ENCODE measurements at places on chromosomes 1 and 21.
A peak's percentile ranks its signal among the peaks of the same experiment; 100 is the strongest.

DNA sequence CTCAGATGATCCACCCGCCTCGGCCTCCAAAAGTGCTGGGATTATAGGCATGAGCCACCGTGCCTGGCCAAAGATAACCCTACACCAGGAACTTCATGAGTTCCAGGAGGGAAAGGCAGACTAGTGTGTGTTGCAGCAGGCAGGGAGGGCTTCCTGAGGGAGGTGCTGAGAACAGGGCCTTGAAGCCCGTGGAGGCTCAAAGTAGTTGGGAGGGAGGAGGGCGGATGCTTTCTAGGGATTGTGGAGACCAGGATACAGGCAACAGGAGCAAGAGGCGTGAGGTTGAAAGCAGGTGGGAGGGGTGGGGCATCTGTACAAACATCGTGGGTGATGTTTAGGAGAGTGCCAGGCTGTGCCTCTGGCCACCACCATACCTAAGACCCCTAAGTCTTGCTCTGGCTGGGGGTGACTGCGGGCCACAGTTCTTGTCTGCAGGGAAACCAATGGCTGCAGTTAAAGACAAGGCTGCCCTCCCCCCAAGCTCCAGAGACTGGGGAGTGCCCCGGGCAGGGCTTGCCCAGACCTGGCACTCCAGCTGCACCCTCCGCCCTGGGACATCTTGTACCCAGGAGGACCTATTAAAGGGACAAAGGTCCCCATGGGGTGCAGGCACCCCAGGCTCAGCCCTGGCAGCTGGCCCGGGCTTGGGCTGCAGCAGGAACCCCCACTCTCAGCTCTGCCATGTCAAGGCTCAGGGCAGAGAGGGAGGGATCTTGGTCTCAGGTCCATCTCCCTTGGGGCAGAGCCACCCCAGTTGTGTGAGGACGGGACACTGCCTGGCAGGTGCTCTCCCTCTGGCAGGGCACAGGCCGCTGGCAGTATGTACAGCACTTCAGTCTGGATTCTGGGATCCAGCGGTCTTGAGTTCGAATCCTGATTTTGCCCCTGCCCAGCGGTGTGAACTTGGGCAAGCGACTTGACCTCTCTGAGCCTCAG is 22.1 kb upstream of the CASZ1 start:
- no peak for DNase-seq

GRCh38 chr1:8477983-8478362 is 160.1 kb downstream of the SLC45A1 start:
- no peak for DNase-seq

- DNase-seq = no peak
Observed at GRCh38 chr1:90614872-90615271, 102.2 kb downstream of the BARHL2 start.

- DNase-seq = peak; percentile 2
Observed at GRCh38 chr21:40386294-40386911, 460.6 kb downstream of the DSCAM start.

- no peak for DNase-seq
Observed at GRCh38 chr1:38561725-38562124, 297.8 kb downstream of the RRAGC start.

DNA sequence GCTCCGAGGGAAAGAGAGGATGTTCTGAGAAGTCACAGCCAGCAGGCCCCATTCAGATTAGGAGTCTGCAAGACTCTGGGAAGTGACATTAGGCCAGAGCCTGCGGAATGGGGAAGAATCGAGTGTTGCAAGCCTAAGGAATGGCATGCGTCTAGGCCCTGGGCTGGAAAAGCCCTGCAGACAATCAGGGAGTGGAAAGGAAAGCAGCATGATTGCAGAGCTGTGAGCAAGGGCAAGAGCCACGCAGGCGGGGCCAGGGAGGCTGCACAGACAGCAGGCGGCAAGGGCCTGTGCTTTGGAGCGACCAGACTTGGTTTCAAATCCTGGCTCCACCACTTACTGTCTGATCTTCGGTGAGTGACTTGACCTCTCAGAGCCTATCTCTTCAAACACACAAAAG is 118.2 kb downstream of the RRAGC start:
- no peak for DNase-seq

- DNase-seq = peak; percentile 17
Observed at GRCh38 chr1:206094024-206094423, 23.2 kb downstream of the AVPR1B start.

GRCh38 chr1:156468693-156469345 is 31.8 kb downstream of the MEF2D start:
- no peak for DNase-seq

DNA sequence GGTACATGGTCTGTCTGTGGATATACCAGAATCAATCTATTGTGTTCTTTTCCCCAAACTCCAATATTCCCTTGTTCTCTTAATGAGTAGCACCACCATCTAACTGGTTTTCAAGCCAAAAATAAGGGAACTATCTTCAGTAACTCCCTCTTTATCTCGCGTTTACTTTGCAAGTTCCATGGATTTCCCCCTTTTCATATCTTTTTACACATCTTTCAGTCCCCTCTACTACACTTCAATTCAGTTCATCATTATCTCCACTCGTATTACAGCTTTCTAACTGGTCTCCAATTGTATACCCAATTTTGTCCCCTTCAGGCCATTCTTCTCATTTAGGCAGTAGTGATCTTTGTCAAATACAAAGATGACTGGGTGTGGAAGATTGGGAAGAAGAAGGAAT is 4.1 kb upstream of the TMCO1 start:
- no peak for DNase-seq

GRCh38 chr1:158248118-158248517 is 6.1 kb upstream of the CD1A start:
- peak; percentile 42 for DNase-seq

DNA sequence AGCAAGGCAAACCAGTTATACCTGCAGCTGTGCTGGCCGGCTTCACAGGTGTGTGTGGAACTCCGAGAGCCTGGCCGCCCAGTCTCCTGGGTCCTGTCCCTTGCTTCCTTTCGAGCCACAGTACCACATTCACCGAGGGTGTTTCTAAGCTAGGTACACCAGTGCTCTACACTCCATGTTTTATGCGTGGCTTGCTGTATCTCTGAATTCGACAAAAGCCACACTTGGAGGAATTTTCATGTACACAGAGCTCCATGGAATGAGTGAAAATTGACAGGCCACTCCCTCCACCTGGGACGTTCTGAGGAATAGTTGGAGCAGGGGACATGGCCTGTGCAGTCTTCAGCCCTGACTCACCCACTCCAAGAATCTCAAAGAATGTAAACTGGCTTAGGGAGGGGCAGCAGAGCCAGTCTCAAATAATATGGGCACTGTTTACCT is 14.0 kb downstream of the ETS2 start:
- DNase-seq = peak; percentile 33

GRCh38 chr1:31445951-31446350 is 32.9 kb downstream of the SERINC2 start:
- DNase-seq = no peak

GRCh38 chr1:22398656-22399420 is 52.8 kb upstream of the ZBTB40 start:
- no peak for DNase-seq

DNA sequence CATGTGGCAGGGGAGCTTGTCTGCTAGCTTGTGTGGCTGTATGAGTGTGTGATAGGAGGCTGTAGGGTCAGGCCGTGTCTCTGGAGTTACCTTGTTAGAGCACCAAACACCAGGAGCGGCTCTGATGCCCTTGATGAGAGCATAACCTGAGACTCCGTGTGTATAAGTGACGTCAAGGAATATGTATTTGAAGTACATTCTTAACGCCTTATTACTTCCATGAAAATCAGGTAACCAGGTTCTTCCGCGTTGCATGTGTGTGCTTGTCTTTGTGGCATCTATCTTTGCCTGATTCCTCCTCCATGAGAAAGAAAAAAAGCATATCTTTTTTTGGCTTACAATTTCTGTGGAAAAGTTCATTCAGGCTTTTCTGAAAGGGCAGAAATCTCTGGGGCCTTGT is 4.6 kb downstream of the OLFML3 start:
- DNase-seq = no peak

- no peak for DNase-seq
Observed at GRCh38 chr1:60705026-60705425, 377.3 kb upstream of the NFIA start.

- no peak for DNase-seq
Observed at GRCh38 chr1:111769517-111770146, 13.9 kb downstream of the DDX20 start.

DNA sequence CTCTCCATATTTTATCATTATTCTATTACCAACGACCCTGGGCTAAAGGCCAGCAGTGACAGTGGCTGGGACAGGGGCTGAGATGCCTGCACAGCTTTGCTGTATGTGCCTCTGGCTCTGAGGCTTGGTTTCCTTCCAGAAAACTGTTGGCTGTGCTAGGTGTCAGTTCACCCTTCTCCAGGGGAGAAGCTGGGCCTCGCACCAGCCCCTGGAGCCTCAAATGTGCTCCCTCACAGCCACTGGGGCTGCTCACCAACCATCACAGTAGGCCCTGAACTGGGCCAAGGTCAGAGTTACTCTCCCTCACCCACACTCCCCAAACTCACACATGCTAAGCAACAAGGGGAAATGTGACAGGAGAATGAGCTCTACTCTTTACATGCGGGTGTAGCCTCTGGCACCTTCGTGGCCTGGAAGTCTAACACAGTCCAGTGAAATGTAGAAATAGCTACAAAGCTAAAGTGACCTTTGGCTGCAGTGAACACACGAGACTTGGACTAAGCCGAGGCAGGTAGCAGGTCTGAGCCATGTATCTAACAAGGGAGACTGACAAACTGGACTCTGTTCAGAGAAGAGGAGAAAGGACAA is 4.7 kb upstream of the CD160 start:
- no peak for DNase-seq

GRCh38 chr1:23436520-23437354 is 12.2 kb upstream of the TCEA3 start:
- no peak for DNase-seq

- peak; percentile 47 for DNase-seq
Observed at GRCh38 chr1:159211331-159212136, 6.9 kb downstream of the ACKR1 start.

DNA sequence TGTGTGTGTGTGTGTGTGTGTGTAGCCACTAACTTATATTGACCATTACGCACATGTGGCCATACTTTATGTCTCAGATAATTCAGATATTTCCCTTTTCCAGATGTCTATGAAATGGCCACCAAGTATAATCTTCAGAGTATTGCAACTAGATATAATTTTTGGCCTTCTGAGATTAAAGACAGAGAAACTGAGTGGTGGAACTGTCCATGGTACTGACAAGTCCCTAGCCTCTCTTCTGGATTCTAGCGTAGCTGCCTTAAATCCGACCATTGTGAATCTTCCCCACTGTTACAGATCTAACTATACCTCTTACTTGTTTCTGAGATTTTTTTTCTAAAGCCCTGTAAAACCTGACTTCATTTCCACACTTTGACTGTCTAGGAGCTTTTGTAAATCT is 100.0 kb upstream of the SERTAD4 start:
- DNase-seq = no peak

DNA sequence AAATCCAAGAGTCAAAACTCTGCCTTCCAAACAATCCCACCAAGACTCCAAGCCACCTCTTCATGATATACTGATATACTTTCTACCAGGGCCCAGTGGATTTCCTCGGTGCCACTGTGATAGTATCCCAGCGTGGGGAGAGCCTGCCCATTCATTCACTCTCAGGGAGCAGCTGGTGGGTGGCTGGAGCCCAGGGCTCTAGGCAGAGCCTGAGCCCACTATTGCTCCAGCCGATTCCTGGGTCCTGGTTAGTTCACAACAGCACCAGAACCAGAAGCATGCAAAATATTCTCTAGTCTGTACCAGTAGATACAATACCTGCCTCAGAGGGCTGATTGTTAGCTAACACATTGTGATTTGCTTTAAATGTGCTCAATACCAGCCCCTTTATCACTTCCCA is 831 bp downstream of the CSRP1 start:
- no peak for DNase-seq

- no peak for DNase-seq
Observed at GRCh38 chr1:91555821-91556531, 55.3 kb downstream of the CDC7 start.

DNA sequence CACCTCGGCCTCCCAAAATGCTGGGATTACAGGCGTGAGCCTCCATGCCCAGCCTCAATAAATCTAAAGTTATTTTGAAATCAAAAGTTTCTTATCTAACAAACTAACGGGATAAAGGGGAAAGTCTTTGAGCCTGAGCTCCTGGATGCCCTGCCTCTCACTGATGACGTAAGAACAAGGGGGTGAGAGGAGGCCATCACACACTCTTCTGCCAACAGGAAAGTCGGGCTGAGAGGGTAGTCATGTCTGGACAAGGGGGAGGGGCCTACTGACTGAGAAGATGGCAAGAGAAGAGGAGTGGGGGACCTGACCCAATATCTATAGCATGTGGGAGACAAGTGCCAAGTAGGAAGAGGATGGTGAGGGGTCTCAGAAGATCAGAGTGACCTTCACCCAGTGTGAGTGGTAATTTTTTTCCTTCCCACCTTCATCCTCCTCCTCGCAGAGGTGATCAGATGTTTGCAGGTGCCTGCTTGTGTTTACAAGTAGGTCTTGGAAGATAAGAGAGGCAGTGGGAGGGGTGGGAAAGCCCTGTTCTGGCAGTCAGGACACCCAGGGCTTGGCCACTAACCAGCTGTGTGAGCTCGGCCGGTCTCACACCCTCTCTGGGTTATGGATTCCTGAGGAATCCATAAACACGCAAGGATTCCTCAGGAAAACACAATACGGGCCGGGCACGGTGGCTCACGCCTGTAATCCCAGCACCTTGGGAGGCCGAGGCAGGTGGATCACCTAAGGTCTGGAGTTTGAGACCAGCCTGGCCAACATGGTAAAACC is 9.6 kb downstream of the UQCRHL start:
- DNase-seq = no peak

DNA sequence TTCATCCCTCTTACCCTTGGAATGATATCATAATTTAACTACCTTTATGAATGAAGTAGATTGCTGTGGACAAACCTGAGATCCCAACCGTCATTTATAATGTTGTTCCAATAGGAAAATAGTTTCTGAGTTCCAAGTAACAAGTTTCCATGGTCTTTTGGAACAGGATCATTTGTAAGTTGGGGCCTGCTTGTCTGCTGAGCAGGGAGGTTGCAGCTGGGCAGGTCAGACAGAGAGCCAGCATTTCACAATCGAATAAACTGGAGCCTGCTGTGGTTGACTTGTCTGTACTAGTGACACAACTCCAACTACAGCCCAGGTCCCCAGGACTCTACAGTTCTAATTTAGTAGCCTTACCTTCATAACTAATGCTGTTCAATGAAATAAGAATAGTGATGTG is 18.6 kb upstream of the RALGPS2 start:
- no peak for DNase-seq

- no peak for DNase-seq
Observed at GRCh38 chr1:16184557-16185303, 27.7 kb downstream of the ARHGEF19 start.

All from CMK (cell line).